T1000 (cell line): ENCODE measurements at places on chromosomes 4 and X.

- DNase-seq: no peak
Measured at GRCh38 chr4:44760142-44760898, 34.0 kb upstream of the GNPDA2 start.

DNA sequence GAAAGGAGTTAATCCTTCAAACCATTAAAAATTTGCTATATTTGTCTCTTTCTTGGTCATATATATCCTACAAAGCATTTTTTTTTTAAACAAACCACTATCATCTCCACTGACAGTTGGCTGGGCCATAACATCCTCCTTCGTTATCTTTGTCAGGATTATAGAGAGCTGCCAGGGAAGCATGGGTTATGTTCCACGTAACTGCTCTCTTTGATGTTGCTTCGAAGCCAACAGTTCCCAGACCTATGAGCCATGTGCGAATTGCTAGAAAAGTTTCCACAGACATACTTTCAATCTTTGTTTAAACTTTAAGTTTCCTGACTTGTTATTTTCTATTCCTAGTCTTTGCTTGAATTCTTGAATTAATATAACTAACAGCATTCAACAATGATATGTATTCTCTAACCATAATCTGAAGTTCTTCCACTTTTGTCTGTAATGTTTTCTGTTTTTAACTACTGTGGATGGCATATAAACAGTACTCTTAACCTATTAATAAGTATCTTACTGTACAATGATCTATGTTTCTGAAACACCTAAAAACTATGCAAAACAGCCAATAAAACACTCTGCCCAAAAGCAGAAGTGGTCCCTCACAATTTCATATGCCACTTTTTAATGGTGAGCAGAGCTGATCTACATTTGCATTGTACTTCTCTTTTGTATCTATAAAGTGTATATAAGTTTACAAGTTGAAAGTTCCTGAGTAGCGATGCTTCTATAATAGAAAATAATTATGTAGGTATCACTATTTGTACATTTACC is 37.9 kb downstream of the EREG start:
- DNase-seq: no peak

DNA sequence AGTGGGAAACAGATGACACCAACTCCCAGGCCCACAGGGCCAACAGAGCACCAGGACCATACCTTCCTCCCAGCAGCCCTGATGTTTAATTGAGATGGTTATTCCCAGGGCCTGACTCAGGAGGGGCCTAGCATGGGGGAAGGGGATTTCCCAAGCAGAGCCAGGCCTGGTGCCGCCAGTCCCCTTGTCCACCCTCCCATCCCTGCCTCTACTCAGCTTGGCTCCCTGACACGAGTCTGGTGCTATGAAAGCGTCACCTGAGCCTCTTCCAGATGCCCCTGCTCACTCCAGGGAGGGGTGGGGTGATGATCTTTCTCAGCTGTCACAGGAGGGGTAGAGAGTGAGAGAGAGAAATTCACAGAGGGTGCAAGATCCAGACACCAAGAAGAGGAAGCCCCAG is 72.7 kb downstream of the EFNB1 start:
- no peak for DNase-seq

DNA sequence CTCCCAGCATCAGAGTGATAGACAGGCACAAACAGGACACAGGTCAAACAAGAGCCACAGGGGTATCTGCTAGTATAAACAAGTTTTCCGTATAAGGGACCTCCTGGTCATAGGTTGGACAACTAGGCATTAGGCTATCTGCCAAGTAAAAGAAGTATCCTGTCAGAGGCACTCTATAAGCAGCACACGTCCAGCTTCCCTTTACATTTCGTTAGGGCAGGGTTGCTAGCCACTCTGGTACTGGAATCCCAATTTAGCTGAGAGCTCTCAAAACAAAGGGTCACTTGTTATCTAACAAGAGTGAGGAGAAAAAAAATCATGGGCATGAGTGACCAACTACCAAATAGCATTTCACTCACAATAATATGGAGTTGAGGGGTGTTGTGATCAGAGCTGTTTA is 780.7 kb upstream of the DIAPH2 start:
- DNase-seq: no peak

GRCh38 chr4:169346840-169347239 is 76.1 kb upstream of the SH3RF1 start:
- no peak for DNase-seq

DNA sequence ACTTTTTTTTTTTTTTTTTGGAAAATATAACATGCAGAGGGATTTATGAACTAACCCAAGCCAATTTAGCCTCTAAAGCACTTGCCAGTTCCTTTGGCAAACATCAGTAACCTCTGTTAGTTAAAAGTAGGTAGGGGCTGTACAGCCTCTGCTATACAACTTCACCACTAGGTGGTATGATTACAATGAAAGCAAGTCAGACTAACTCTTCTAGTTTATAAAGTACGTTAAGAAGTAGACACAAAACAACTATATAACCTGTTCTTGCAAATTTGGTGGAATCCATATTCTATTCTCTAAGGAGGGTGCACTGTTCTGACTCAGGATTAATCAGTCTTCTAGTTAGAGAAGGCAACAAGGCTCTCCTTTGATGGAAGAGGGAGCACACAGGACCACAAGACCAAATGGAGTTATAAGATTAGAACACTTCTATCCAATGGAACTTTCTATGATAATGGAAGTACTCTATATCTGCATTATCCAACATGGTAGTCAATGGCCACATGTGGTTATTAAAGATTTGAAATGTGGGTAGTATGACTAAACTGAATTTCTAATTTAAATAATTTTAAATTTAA is 12.8 kb downstream of the AIMP1 start:
- DNase-seq: no peak

- DNase-seq: no peak
Measured at GRCh38 chrX:95703696-95704095, 980.9 kb upstream of the DIAPH2 start.

GRCh38 chrX:109632906-109633504 is 8.0 kb upstream of the KCNE5 start:
- no peak for DNase-seq
